ENCODE measurements at places on chromosomes 2 and 18. TPM values are rescaled to one million over a fixed set of nuclear protein-coding genes. Genes with fewer than 3 reads are reported as not detected.

DNA sequence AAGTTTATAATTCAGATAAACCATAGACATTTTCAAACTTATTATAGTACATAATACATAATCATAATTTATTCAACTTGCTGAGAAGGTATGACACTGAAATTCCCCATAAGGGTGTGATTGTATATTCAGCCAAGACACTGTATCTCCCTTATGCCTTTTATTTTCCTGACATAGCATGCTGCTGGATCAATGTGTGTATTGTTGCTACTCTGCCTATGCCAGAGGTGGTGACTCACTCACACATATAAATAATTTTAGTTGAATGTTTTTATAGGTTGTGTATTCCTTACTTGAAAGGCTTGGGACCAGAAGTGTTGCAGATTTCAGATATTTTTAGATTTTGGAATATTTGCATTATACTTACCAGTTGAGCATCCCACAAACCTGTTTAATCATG is 86.8 kb downstream of the VRK2 start:
- no peak overlapping the region for H3K4me3 ChIP-seq
- H3K4me1 ChIP-seq, result no peaks in the 10 kb centered on the region
- no peak overlapping the region for H3K27ac ChIP-seq
- no peak for DNase-seq
- no peaks in the 10 kb centered on the region for H3K36me3 ChIP-seq

DNA sequence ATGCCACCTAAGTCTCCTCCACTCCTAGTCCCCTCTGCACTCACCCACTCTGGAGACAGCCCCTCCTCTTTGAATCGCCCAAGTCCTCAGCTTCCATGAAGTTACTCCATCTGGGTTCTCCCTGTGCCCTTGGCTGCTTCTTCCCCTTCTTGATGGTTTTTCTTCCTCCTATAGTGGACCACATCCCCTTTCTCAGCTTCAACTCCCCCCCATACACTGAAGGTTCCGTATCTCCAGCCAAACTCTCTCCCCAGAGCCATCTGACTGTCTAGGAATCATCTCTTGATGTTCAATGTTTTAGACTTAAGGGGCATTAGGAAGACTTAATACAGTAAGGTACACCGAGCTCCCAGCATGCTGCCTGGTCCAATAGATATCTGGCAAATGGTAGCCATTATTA is 39.6 kb downstream of the EMX1 start:
- DNase-seq, result no peak
- H3K36me3 ChIP-seq, result no peaks in the 10 kb centered on the region
- H3K4me3 ChIP-seq, result no peak overlapping the region

Gene STPG4
- not detected for total RNA-seq

GRCh38 chr2:147884830-147885229 is 40.0 kb downstream of the ACVR2A start:
- no peaks in the 10 kb centered on the region for H3K27me3 ChIP-seq
- no peak for DNase-seq
- H3K36me3 ChIP-seq, result no peaks in the 10 kb centered on the region
- H3K4me3 ChIP-seq, result no peak overlapping the region

GRCh38 chr2:197606180-197606579 is 69.2 kb downstream of the RFTN2 start:
- H3K27me3 ChIP-seq, result no peaks in the 10 kb centered on the region
- H3K36me3 ChIP-seq, result no peaks in the 10 kb centered on the region
- no peaks in the 10 kb centered on the region for H3K4me1 ChIP-seq
- no peak for DNase-seq

DNA sequence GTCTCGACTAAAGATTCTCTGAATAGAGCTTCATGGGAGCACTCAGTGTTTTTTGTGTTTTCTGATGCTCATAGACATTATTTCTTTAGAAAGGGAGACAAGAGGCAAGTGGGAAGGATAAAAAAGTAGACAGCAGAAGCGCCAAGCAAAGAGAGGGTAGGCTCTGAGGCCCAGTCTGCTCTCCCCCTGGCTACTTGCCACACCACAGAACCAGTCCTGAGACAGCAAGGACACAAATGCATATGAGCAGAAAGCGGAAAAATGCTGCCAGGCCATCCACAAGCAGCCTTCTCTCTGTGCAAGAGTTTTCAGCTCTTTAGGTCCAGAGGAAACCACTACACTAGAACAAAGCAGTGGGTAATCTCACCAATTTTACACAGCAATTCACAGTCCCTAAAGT is 285.4 kb downstream of the ZNF521 start:
- H3K27ac ChIP-seq, result no peak overlapping the region
- H3K36me3 ChIP-seq, result no peaks in the 10 kb centered on the region
- no peaks in the 10 kb centered on the region for H3K27me3 ChIP-seq
- H3K4me1 ChIP-seq, result peaks cover 22% of the 10 kb centered on the region
- no peak overlapping the region for H3K4me3 ChIP-seq

GRCh38 chr2:221897718-221898117 is 325.6 kb upstream of the EPHA4 start:
- DNase-seq, result no peak
- H3K36me3 ChIP-seq, result no peaks in the 10 kb centered on the region
- H3K4me3 ChIP-seq, result no peak overlapping the region
- H3K4me1 ChIP-seq, result peaks cover 17% of the 10 kb centered on the region
- H3K27ac ChIP-seq, result no peak overlapping the region

Gene MOGAT1
- total RNA-seq, result 2.0 TPM

Gene ACMSD
- total RNA-seq, result not detected

Gene CCNYL1
- total RNA-seq, result 15.0 TPM

Gene CCBE1
- total RNA-seq, result 2.9 TPM

- no peaks in the 10 kb centered on the region for H3K36me3 ChIP-seq
- no peak for DNase-seq
- H3K27ac ChIP-seq, result no peak overlapping the region
Observed at GRCh38 chr18:48396561-48396960, 12.6 kb downstream of the ZBTB7C start.

- H3K27me3 ChIP-seq, result no peaks in the 10 kb centered on the region
- no peak overlapping the region for H3K27ac ChIP-seq
- no peaks in the 10 kb centered on the region for H3K4me1 ChIP-seq
- no peak for DNase-seq
Observed at GRCh38 chr18:2606335-2606734, 35.0 kb downstream of the NDC80 start.

Gene PLEKHA3
- 5.9 TPM for total RNA-seq

DNA sequence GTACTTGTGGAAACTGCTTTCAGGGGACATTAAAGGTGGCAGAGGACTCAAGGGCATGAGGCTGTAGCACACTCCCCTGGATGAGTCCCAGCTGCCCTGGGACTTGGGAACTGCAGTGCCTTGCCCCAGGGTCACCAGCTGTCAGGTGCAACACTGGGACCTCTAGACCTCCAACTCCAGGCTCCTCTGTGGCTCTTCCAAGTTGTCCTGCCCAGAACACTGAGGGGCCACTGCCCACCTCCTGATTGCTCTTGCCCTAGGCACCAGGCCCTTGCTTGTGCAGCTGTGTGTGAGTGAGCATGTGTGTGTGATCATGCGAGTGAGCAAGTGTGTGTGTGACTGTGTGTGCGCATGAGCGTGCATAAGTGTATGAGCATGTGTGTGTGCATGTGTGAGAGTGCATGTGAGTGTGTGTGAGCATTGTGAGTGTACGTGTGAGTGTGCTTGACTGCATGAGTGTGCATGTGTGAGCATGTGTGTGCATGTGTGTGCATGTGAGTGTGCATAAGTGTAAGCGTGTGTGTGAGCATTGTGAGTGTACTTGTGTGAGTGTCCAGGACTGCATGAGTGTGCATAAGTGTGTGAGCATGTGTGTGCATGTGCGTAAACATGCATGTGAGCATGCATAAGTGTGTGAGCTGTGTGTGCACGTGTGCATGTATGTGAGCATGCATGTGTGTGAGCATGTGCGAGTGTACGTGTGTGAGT is 301.5 kb downstream of the NDUFA10 start:
- no peaks in the 10 kb centered on the region for H3K4me1 ChIP-seq
- DNase-seq, result no peak
- H3K4me3 ChIP-seq, result no peak overlapping the region
- H3K27me3 ChIP-seq, result no peaks in the 10 kb centered on the region
- no peaks in the 10 kb centered on the region for H3K36me3 ChIP-seq

GRCh38 chr2:144759746-144760145 is 239.8 kb upstream of the ZEB2 start:
- H3K36me3 ChIP-seq, result no peaks in the 10 kb centered on the region
- H3K4me1 ChIP-seq, result no peaks in the 10 kb centered on the region
- no peaks in the 10 kb centered on the region for H3K27me3 ChIP-seq
- DNase-seq, result no peak
- H3K27ac ChIP-seq, result no peak overlapping the region

DNA sequence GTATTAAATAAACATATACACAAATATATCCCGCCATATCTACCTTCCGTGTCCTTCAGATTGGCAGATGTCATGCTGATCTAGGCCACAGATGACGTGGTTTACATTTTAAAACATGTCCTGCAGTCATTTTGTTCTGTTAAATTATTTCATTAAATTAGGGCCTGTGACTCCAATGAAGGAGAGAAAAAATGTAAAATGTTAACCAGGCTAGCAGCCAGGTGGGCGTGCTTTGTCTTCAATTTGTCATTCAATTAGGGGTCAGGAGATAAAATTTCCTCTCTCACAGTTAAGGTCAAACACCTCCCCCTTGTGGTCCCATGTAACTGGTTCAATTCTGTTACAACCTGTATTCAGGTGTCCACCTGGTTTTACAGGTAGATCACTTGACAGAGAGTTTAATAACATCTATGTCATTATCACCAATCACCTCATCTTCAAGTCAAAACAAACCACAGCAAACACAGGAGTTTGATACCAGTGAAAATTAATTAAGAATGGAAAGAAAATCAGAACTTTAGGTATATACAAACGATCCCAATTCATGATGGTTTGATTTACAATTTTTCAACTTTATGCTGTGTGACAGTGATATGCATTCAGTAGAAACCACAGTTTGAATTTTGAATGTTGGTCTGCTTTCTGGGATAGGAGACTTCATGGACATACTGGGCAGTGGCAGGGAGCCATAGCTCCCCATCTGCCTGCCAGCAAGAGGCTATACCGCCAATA is 339.4 kb downstream of the CMPK2 start:
- no peak overlapping the region for H3K27ac ChIP-seq
- peaks cover 19% of the 10 kb centered on the region for H3K4me1 ChIP-seq
- no peak overlapping the region for H3K4me3 ChIP-seq
- no peaks in the 10 kb centered on the region for H3K27me3 ChIP-seq
- DNase-seq, result peak; percentile 76

Gene UGT1A1
- not detected for total RNA-seq

GRCh38 chr18:24799176-24799575 is 338.7 kb downstream of the HRH4 start:
- H3K4me3 ChIP-seq, result no peak overlapping the region
- H3K36me3 ChIP-seq, result no peaks in the 10 kb centered on the region
- H3K4me1 ChIP-seq, result peaks cover 9% of the 10 kb centered on the region
- no peak overlapping the region for H3K27ac ChIP-seq

DNA sequence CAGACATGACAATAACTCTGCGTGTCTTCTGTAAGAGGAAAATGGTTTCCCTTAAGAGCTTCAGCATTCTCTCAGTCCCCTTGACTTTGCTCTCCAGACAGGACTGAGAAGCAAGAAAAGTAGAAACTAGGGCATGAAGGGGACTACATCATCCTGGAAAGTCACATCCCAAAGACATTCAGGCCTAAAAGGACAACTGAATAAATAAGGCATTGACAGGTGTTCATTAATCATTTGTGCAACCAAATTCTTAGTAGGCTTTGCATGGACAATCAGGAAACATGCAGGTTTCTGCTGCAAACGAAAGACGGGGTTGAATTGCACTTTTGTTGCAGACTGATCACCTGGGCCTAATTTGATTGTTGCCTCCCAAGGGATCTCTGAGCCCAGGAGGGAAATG is 1.2 kb upstream of the SGPP2 start:
- no peak overlapping the region for H3K27ac ChIP-seq
- H3K27me3 ChIP-seq, result peaks cover 96% of the 10 kb centered on the region
- peaks cover 9% of the 10 kb centered on the region for H3K4me1 ChIP-seq
- H3K4me3 ChIP-seq, result no peak overlapping the region
- DNase-seq, result peak; percentile 10

- no peaks in the 10 kb centered on the region for H3K36me3 ChIP-seq
- H3K27ac ChIP-seq, result no peak overlapping the region
- no peaks in the 10 kb centered on the region for H3K27me3 ChIP-seq
Observed at GRCh38 chr2:127437056-127437455, 18.8 kb downstream of the PROC start.

Gene TNP1
- total RNA-seq, result not detected

Gene FAM161A
- 19.6 TPM for total RNA-seq

- peak; percentile 65 for DNase-seq
- H3K36me3 ChIP-seq, result no peaks in the 10 kb centered on the region
- H3K4me3 ChIP-seq, result peak overlapping the region; percentile 57
- no peaks in the 10 kb centered on the region for H3K4me1 ChIP-seq
Observed at GRCh38 chr2:60735496-60736250, 20.4 kb upstream of the PAPOLG start.

GRCh38 chr2:139369423-139370409 is 589.5 kb upstream of the NXPH2 start:
- no peaks in the 10 kb centered on the region for H3K36me3 ChIP-seq
- H3K4me1 ChIP-seq, result peaks cover 15% of the 10 kb centered on the region
- DNase-seq, result no peak
- no peak overlapping the region for H3K4me3 ChIP-seq
- H3K27ac ChIP-seq, result no peak overlapping the region

Gene TSPYL6
- not detected for total RNA-seq

- no peak overlapping the region for H3K4me3 ChIP-seq
- H3K27ac ChIP-seq, result no peak overlapping the region
- no peak for DNase-seq
- no peaks in the 10 kb centered on the region for H3K27me3 ChIP-seq
- no peaks in the 10 kb centered on the region for H3K4me1 ChIP-seq
- no peaks in the 10 kb centered on the region for H3K36me3 ChIP-seq
Observed at GRCh38 chr2:23360571-23361125, 24.3 kb upstream of the KLHL29 start.

Gene DSG1
- total RNA-seq, result not detected

Gene SULT1C2
- total RNA-seq, result 0.28 TPM

GRCh38 chr2:175855236-175855635 is 146.8 kb downstream of the LNPK start:
- no peak overlapping the region for H3K27ac ChIP-seq
- H3K27me3 ChIP-seq, result peaks cover 31% of the 10 kb centered on the region
- no peak for DNase-seq
- no peak overlapping the region for H3K4me3 ChIP-seq
- no peaks in the 10 kb centered on the region for H3K36me3 ChIP-seq

DNA sequence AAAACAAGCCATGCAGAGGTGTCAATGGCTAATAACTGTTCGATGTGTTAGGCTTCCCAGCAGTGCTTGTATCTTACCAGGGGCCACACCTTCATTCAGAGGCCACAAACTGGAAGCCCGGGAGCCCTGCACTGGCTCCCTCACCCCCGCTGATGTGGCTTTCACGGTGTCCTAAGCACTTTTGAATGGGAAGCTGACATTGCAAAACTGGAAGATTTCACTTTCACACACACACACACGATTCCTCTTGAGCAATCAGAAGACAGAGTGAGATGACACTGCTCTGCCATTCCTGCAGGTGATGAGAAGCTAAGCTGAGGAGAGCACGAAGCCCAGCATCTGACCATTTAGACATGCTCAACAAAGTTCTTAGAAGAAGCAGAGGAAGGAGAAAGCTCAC is 8.6 kb upstream of the ZNF407 start:
- H3K27ac ChIP-seq, result no peak overlapping the region
- H3K4me1 ChIP-seq, result no peaks in the 10 kb centered on the region
- no peaks in the 10 kb centered on the region for H3K36me3 ChIP-seq
- no peak overlapping the region for H3K4me3 ChIP-seq

Gene GPR55
- total RNA-seq, result not detected
